ENCODE measurements at places on chromosomes 12 and 14.

GRCh38 chr14:34069854-34070582 lies 119.1 kb upstream of the EGLN3 start:
- no peak for DNase-seq

DNA sequence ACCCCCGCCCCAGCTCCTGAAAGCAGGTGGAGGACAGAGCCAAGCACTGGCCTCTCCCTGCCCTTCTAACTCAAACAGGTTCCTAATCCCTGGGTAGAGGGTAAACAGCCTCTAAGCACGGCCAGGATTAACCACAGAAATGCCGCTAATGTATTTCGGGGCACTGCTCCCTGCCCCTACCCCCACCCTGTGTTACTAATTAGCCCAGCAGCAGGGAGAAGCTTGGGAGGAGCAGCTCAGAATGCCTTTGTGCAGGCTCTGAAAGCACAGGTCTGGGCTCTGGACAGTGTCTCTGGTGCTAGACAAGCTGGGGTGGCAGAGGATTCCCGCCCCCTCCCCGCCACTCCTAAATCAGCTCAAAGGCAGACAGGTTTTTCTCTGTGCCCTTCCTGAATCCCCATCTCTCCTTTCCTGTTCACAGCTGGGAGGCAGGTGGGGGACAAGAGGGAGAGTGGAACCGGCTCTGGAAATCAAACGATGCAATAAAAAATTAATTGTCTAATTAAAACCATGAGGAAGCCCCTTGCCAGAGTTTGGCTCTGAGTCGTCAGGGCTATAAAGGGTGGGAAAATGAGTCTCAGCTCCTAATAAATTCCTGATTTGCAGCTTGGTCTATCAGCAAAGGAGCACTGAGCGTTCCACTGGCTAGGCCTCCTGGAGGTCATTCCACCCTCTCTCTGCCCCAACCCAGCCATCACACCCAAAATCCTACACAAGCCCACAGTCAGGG lies 53.0 kb downstream of the SMUG1 start:
- DNase-seq = peak; percentile 30

GRCh38 chr12:108691998-108692808 lies 39.1 kb downstream of the CORO1C start:
- DNase-seq = no peak

- DNase-seq = no peak
Observed at GRCh38 chr12:32273063-32273522, 126.3 kb upstream of the FGD4 start.

DNA sequence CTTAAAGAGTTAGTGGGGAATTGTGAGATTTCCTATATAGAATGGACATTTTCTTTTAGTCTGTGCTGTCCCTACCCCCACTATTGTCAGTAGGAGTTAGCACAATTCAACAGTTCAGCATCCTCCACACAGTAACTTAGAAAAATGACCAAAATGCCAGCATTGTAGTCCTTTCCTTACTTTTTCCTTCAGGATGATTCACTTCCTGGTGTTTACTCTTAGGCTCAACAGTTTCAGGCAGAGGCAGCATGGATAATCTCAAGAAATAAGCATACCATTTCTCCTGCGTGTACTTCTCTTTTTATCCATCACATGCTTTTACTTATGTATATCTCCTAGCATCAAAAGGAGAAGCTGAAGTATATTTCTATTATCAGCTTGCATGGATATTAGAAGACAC lies 683.4 kb downstream of the SLC16A7 start:
- no peak for DNase-seq

DNA sequence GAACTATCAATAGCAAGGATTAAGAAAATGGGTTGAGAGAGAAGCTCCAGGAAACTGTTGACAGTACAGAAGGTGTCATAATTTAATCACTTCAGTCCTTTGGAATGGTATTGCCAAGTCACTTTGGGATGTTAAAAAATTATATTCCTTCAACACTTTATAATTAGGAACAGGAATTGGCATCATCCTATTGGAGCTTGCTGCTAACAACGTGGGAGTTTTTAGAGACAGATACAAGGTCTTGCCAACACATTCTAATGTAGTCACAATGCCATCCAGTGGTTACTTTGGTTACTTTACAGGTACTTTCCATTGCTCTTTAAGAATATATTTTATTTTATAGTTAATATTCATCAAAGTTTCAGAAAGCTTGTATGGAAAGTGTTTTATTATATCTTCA lies 310.1 kb downstream of the SYT1 start:
- no peak for DNase-seq

DNA sequence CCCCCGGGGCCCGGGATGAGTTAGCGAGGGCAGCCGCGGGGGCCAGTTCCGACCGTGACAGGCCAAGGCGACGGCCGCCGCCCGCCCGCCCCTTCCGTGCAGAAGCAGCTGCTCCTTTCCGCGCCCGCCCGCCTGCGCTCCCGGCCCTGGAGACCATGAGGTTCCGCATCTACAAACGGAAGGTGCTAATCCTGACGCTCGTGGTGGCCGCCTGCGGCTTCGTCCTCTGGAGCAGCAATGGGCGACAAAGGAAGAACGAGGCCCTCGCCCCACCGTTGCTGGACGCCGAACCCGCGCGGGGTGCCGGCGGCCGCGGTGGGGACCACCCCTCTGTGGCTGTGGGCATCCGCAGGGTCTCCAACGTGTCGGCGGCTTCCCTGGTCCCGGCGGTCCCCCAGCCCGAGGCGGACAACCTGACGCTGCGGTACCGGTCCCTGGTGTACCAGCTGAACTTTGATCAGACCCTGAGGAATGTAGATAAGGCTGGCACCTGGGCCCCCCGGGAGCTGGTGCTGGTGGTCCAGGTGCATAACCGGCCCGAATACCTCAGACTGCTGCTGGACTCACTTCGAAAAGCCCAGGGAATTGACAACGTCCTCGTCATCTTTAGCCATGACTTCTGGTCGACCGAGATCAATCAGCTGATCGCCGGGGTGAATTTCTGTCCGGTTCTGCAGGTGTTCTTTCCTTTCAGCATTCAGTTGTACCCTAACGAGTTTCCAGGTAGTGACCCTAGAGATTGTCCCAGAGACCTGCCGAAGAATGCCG lies 699 bp downstream of the MGAT2 start:
- no peak for DNase-seq

GRCh38 chr12:4164188-4164558 lies 109.4 kb upstream of the CCND2 start:
- DNase-seq = no peak

DNA sequence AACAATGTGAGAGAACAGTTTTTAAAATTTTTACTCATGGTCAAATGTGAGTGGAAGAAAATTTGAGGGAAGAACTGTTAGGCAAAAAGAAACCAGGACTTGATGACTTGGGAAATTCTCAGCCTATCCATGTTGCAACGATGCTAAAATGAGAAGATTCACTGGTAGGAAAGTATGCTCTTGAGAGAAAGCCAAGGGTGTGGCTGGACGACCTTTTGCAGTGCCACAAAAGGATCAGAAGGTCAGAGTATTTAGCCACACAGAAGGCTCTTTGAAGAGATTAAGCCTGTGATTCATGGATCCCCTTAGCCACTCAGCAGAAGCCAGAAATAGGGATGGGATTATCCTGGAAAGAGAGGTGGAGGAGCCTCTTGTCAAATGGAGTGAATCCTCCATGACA lies 336.8 kb downstream of the LRIG3 start:
- no peak for DNase-seq

GRCh38 chr12:119292893-119293630 lies 41.5 kb upstream of the CCDC60 start:
- no peak for DNase-seq

GRCh38 chr12:6724409-6724797 lies 557 bp downstream of the COPS7A start:
- DNase-seq = no peak

DNA sequence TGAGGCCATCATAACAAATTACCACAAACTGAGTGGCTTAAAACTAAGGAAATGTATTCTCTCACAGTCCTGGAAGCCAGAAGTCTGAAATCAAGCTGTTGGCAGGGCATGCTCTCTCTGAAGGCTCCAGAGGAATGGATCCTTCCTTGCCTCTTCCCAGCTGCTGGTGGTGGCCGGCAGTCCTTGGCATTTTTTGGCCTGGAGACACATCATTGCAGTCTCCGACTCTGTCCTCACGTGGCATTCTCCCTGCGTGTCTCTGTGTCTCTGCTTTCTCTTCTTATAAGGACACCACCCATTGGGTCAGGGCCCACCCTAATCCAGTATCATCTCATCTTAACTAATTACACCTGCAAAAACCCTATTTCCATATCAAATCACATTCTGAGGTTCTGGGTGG lies 206.1 kb downstream of the SLC41A2 start:
- no peak for DNase-seq

DNA sequence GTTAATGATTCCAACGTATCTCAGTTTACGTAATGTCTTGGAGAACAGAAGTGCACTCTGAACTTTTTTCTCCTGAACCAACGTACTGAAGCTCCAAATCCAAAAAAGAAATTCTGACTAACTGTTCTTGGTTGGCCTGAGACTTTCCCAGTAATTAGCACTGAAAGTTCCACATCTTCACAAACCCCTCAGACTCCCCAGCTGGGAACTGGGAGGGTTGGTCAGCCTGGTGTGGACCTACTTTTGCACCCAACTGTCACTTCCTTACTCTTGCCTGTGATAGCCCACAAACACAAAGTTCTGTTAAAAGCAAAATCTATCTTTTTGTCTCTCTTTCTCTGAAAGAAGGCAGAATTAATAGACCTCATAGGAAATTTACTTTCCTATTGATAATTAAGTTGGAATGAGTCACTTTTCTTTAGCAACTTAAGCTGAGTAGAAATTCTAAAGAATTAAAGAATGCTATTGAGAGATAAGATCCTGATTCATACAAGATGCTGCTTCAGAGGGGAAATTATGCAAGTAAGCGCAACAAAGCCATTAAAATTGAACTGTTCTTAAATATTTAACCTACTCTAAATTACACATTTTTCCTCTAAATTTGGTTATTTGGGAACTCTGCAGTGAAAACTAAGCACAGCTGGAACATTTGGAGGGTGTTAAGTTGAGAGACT lies 155.0 kb downstream of the EPS8 start:
- DNase-seq = no peak

DNA sequence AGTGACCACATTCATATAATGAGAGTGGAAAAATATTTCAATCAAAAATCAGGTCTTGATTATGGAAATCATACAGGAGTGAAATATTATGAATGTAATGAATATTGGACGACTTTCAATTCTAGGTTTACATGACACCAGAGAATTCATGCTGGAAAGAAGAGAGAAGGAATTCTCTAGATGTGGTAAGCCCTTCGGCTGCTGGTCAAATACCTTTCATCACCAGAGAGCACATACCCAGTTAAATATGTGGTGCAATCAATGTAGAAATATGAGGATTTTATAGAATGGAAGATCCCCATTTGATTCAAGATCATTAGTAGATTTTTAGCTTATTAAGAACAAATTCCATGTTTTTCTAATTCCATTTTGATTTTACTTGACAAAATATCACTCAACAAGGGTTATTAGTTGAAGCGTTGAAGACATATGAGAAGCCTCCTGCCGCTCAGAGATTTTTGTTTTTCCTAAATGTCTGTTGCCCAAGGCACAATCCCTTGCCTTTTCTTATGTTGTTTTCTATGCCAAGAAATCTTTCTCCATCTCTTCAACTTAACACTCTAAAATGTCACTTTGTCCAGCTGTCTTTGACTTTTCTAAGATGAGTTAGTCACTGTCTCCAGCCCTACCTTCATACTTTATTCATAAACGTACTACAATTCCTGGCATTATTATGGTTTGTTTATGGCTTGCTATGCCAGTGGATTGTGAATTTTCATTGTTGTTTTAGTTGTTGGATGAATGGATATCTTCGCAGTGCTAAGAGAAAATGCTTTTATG lies 72.8 kb upstream of the ZDHHC17 start:
- no peak for DNase-seq

GRCh38 chr12:116080415-116080814 lies 197.1 kb downstream of the MED13L start:
- DNase-seq = no peak

DNA sequence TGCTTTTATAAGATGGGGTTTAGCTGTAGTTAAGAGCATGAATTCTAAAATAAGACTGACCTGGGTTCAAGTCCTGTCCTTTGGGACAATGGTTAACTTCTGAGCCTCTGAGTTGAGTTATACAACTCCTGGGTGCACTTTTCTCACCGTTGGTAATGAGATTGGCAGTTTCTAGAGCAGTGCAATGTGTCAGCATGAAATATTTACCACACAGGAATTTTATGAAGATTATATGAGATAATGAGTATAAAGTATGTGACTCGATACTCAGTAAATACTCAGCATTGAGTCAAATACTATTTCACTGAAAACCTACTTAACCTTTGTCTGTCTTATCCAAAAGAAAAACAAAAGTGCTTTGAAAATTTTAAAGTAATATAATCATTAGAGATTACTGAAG lies 214.2 kb downstream of the CPNE8 start:
- DNase-seq = no peak

DNA sequence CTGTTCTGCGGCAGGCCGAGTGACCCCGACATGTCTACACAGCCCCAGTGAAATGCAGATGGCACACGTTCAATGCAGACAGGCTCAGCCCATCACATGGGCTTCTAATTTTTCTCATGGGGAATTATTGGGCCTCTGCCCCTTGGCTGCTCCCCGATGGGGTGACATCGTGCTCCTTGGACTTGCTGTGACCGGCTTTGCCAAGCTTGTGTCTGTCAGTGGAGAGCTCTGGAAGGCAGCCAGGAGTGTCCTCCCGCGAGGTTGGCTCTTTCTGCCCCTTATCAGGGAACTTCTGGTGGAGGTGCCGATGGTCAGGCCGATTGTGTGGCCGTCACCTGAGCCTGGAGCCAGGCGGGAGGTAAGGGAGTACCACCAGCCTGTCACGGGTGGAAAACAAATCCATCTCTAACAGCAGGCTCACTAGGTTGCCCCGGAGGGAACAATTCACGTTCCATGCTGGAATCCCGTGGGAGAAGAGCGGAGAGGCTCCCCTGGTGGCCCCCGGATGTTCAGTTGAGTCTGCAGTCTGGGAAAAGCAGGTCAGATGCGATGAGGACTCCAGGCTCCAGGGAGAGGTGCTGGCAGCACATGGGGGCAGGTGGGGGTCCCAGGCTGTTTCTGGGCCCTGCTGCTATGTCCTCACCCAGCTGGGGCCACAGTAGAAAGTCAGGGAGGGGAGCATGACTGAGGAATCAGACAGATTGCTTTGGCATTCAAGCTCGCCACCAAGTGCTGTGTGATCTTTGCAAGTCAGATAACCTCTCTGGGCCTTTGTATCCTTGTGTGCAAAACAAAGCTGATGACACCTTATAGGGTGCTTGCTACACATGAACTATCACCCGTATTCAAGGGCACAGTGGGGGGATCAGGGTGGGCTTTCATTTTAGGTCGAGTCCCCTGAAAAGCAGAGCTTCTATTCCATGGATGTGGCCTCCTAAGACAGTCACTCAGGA lies 43.2 kb upstream of the EML1 start:
- DNase-seq = no peak

GRCh38 chr12:131827961-131828534 lies at the start of gene MMP17:
TSS of gene MMP17 (plus strand) at chr12:131828393. CDS start at chr12:131828495, 102 bp downstream.
- peak; percentile 56 for DNase-seq

GRCh38 chr12:22014041-22014782 lies 31.8 kb upstream of the CMAS start:
- DNase-seq = no peak

All from D721Med (cell line).